Right renal cortex interstitium (tissue), 3 donors: ENCODE measurements at places on chromosomes 12 and 14.

DNA sequence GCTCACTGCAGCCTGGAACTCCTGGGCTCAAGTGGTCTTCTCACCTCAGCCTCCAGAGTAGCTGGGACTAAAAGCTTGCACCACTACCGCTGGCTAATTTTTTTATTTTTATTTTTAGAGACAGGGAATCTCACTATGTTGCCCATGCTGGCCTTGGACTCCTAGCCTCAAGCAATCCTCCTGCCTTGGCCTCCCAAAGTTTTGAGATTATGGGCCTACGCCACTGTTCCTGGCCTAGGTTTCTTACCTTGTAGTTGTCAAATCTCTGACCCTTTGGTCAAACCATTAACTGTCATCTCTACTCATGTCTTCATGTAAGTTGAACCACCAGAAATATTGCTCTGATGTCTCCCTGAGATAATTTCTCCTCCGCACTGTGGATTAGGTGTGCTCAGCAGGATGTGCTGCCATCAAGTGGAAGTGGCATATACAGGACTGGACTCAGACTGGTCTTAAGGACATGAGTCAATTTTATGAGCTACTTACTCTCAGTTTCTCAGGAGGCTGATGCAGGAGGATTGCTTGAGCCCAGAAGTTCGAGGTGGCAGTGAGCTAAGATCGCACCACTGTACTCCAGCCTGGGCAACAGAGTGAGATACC, 28.5 kb downstream of the ACTR6 start:
- no peak for DNase-seq

DNA sequence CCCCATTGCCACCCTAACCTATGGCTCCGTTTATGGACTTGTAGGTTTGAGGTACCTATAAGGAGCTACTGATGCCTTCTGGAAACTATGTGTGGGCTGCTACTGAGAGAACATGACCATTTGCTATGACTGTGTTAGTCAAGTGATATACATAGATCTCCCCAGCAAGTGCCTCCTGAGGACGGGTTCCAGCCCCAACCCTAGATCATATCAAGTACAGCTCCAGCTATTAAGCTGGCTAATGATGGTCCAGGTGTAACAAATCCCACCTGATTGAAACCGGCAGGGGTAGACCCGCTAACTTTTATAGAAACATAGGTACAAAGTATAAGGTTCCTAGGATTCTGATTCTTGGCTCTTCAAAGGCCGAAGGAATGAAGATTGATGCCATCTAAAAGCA, 23.7 kb downstream of the NINJ2 start:
- DNase-seq, result no peak

DNA sequence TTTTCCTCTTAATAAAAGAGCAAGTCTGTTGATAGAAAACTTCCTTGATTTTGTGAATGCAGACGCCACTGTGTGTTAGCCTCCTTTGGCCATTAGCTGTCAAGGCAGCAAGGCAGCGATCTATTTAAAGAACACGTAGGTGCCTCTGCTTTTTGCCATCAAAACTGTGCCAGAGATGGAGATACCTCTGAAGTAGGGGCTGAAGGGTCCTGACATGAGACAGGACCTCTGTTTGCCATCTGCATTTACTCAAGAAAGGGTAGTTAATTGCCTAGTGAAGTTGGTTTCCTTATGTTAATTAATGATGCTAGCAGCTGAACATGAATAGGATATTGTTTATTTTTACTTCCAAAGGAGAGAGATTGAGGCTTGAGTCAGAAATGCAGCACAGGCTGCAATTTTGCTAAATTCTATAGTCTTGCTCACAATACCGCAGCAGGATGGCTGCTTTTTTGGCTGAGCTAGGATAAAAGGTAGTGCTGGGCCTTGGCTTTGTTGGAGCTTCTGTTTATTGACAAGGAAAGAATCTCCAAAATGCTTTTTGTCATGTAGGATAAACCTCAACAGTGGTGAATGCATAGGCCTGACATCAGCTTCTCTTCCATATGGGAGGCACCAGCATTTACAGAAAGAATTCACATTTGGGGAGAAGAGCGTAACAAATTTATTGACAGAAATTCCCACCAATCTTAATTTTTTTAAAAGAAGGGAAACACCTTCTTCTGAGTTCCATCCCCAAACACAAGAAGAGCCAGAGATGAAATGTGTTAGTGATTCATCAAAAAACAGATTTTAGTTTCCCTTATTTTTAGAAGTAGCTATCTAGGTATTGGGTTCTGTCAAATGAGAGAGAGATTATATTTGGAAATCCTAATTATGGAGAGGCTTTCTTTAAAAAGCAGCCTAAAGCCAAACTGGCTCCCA, 13.9 kb upstream of the RPH3A start:
- no peak for DNase-seq

DNA sequence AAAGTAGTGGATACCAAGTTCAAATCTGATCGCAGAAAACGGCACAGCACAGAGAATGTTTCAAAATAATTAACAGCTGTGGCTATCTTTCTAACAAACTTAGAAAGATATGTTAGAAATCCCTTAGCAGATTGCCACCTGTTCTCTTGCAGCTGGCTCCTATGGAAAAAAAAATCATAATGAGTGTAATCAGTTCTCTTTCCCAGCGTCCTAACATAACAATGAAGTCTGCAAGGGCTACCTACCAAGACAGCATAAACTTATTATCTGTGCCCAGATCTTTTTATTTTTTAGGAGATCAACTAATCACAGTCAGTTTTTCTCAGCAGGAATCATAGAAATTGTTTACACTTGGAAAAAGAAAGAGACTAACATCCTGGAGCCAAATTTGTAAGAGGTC, 358.6 kb upstream of the FOXG1 start:
- no peak for DNase-seq

DNA sequence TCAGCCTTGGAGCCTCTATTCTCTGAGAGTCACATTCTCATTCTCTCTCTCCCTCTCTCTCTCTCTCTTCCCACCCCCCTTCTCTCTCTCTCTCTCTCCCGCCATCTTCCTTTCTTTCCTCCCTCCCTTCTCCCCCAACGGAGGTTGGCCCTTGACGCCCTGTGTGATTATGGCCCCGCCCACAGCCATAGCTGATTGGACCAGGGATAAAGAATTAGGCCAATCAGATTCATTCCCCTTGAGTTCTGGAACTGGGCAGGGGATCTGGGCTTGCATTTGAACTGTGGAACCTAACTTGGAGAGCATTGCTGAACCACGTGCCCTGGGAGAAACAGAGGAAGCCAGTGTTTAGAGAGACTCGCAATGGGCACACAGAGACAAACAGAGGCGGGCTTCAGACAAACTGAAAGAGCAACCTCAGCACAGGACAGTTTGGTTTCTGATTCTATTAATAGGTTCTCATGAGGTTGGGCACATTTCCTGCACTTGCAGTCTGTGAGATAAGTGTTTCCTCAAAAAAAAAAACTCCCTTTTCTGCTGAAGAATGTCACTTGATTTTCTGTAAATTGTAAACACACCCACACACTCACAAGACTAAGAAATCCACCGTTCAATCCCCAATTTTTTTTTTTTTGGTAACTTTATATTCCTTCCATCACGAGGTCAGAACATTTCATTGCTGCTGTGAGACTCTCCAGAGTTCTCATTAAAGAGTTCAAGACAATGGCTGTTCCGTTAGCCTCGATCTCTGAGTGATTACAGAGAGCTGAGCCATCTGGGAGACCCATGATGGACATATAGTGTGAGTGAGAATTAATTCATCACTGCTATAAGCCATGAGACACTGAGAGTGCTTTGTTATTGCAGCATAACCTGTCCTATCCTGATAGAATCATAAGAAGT, 3.5 kb upstream of the P2RX7 start:
- no peak for DNase-seq

DNA sequence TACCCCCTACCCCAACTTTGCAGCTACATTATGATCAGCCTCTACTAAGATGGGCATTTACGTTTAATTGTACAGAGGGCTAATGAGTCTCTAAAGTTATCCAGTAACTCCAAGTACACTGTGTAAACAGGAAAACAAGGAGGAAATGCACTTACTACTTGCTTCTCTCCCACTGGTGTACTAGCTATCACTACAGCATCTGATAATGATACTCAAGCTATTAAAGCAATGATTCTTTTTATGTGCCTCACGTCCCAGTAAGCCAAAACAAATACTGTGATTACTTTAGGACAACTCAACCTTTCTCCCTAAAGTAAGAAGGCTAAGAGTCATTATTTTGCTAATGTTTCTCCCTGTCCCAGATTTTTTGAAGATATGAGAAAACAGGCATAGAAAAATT, 128.6 kb upstream of the CCDC175 start:
- DNase-seq, result no peak

DNA sequence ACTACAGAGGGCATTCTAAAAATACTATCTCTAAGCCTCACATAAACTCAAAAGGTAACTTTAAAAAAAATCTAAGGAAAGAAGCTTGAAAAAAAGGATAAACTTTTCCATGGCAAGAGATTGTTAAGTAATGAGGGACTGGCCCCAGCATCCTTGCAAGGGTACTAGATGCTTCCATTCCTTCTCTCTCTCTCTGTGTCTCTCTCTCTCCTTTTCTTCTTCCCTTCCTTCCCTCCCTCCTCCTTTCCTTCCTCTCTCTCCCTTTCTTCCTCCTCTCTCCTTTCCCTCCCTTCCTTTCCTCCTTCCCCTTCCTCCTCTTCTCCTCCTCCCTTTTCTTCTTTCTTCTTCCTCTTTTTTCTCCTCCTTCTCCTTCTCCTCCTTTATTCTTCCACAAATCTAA, 23.8 kb downstream of the CNTN1 start:
- no peak for DNase-seq

DNA sequence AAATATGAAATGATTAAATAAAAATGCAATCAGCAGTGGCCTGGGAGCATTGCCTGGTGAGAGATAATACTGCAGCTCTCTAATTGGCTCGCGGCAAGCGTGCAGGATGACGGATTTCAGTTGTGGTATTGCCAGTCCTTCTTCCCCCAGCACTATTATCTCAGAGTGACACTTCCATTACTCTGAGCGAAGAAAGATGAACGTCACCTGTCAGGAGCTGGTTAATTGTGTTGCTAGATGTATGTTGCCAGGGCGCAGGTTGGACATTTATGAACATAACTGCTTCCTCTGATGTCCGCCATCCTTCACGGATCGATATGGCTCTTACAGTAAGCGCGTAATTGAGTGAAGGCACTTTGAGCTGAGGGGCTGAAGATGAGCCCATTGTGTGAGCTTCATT, 374.9 kb downstream of the PDZRN4 start:
- no peak for DNase-seq

DNA sequence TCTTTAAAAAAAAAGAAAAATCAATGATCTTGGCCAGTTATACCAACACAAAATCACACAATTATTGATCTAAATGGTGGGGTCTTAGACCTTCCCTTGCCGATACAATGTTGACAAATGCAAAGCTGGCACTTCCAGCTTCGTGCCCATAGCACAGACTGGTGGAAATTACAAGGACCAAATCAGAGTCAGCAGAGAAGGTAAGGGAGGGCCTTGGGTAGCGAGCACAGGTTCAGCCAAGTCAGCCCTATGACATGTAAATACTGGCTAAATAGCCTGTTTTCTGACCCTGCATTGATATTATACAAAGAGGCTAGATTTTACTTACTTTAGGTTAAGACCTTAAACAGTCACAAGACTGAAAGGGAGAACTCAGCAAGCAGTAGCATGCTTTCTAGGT, 30.3 kb upstream of the WDR89 start:
- no peak for DNase-seq

DNA sequence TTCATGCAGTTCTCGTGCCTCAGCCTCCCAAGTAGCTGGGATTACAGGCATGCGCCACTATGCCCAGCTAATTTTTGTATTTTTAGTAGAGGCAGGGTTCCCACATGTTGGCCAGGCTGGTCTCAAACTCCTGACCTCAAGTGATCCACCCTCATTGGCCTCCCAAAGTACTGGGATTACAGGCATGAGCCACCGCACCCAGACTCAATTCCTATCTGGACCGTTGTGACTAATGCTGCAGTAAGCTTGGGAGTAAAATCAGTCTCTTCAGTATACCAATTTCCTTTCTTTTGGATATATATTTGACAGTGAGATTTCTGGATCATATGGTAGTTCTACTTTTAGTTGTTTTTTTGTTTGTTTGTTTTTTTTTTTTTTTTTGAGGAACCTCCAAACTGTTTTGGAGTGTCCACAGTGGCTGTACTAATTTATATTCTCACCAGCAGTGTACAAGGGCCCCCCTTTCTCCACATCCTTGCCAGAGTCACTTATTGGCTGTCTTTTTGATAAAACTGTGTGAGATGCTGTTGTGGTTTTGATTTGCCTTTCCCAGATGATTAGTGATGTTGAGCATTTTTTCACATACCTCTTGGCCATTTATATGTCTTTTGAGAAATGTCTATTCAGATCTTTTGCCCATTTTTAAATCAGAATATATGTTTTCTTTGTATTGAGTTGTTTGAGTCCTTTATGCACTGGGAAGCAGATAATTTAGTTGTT, 37.3 kb upstream of the EVL start:
- DNase-seq, result no peak

GRCh38 chr14:68333262-68333661, 459.6 kb downstream of the ZFP36L1 start:
- no peak for DNase-seq
